ENCODE measurements at places on chromosomes 4 and X.

GRCh38 chrX:133649651-133650050 is 234.4 kb upstream of the GPC4 start:
- DNase-seq = no peak

- no peak for DNase-seq
Measured at GRCh38 chr4:154314248-154314647, 177.4 kb downstream of the DCHS2 start.

- no peak for DNase-seq
Measured at GRCh38 chr4:76665153-76665552, 230.1 kb downstream of the SHROOM3 start.

GRCh38 chr4:113700602-113701150 is 60.9 kb downstream of the CAMK2D start:
- no peak for DNase-seq

GRCh38 chr4:40453912-40454311 is 118.8 kb downstream of the CHRNA9 start:
- DNase-seq = no peak

GRCh38 chrX:45261005-45261404 is 60.3 kb upstream of the DIPK2B start:
- DNase-seq = no peak

GRCh38 chr4:141541851-141542250 is 94.5 kb upstream of the IL15 start:
- no peak for DNase-seq

DNA sequence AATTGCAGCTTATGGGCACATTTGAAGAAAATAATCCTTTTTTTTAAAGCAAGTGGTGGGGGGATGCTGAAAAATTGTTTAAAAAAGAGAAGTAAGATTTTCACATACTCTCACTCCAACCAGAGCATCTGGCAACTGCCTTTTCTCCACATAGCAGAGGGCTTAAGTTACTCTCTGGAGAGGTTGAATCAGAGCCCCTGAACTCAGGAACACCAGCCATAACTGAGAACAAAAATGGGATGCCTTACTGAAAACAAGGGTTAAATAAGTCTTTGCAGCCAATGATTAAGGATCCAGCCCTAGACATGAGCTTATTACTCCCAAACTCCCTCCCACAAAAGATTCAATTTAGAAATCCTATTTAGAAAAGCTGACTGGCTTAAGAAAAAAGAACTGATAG is 27.5 kb downstream of the CASK start:
- DNase-seq = no peak

DNA sequence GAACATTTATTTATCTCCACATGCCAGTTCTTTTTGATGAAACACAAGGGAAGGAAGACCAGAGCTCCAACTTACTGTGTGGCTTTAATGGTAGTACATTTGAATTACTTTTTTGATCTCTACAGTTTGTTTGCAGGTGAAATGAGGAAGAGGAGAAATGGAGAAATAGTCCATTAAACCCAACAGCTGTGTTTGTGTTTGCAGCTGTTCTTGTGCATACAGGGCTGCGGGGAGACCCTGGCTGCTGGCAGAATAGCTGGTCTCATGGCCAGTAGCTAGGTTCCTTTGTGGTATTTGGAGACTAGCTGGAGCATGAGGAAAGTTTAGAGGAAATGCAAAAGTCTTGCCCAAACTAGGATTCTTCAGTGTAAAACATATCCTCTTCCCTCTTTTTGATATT is 374.8 kb downstream of the GPAT3 start:
- DNase-seq = no peak

DNA sequence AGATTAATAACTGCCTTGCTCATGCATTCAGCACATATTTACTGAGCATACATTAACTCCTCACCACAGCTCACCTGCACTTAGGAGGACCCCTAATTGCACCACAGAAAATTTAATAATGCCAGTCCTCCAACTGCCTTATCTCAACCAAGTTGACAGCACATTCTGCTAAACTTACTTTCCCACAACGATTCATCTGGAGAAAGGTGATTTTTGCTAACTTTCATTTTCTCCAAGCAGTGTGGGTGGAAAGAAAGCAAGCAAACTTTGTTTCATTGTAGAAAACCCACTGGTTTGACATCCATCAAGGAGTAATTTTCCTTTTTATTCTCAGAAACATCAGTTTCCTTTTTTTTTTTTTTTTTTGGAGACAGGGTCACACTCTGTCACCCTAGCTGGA is 49.1 kb downstream of the RASGEF1B start:
- DNase-seq = no peak

DNA sequence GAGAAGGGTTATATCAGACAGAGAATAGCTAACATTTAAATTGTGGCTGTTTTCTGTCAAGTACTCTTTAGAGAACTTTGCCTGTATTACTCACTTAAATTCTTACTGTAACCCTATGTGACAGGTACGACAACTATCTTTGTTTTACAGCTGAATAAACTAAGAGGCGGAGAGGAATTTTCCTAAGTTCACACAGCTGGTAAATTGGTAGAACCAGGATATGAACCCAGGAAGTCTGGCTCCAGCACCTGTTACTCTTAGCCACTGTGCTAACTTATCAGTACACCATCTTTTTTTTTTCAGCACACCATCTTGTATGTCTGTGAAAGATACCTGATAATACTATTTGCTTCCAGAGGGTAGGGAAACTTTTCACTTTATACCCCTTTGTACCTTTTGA is 2.0 kb upstream of the SYP start:
- no peak for DNase-seq

DNA sequence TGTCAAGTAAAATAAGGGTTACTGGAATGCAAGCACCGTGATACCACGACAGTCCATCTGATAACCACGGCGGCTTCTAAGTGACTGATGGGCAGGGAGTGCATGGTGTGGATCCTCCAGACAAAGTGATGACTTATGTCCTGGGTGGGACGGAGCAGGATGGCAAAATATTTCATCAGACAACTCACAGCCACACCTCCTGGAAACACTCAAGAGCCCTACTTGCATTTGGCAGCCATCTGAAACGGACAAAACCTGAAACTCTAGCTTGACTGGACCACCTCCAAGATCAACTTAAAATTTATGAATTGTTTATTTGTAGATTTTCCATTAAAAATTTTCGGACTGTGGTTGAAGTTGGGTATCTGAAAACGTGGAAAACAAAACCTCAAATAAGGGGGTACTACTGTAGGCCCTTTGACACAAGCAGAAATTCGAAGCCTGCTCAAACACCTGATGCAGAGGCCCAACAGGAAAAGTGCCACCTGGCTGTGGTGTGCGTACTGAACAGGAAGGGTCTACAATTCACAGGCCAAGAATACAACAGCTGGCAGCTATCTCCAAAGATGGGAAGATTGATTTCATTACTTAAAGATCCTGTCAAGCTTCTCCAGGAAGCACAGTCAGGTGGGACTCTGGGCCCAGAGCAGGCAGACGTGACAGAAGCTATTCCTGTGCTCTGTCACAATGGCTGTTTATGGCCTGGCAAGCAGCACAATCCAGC is 26.0 kb downstream of the LRIT3 start:
- no peak for DNase-seq

DNA sequence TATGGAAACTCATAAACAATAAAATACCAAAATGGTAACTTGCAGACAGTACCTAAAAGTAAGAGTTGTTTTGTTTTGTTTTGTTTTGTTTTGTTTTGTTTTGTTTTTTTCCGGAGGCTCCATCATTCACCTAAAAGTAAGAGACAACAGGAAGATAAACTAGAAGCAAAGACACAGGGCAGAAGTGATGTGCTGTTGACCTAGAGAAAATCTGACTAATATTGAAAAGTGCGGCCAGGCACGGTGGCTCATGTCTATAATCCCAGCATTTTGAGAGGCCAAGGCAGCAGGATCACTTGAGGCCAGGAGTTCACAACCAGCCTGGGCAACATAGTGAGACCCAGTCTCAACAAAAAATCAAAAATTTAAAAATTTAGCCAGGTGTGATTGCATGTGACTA is 5.6 kb upstream of the CENPC start:
- no peak for DNase-seq

DNA sequence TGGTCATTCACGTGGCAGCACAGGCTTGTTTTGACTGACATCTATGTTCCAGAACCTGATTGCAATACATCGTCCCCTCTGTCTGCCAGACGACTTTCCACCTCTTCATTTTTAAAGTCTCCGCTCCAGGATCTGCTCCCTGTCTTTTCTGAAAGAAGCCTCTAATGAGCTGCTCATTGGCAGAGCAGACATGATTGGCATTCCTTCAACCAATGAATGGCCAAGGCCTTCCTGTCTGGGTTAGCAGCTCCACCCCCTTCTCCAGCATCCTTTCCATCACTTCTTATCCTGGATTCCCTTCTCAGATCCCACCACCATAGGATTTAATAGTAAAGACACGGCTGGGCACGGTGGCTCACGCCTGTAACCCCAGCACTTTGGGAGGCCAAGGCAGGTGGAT is 202.7 kb upstream of the KLF3 start:
- no peak for DNase-seq

DNA sequence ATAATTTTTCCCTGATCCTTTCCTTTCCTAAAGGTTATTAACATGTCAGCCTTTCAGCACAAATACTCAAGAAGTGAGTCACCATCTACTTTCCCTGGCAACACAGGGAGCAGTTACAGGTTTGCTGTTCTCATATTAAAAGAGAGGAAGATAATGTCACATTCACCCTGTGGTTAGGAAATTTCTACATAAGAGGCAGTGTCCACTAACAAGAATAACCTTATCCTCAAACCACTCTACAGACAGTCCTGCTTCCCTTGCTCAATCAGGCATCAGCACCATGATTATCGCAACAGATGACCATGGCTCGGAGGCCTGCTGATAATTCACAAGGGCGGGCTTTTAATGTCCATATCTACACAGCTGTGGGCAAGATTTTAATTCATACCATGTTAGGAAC is 30.9 kb downstream of the RNF150 start:
- DNase-seq = no peak

- DNase-seq = no peak
Measured at GRCh38 chrX:76550016-76550415, 122.5 kb downstream of the MAGEE1 start.

DNA sequence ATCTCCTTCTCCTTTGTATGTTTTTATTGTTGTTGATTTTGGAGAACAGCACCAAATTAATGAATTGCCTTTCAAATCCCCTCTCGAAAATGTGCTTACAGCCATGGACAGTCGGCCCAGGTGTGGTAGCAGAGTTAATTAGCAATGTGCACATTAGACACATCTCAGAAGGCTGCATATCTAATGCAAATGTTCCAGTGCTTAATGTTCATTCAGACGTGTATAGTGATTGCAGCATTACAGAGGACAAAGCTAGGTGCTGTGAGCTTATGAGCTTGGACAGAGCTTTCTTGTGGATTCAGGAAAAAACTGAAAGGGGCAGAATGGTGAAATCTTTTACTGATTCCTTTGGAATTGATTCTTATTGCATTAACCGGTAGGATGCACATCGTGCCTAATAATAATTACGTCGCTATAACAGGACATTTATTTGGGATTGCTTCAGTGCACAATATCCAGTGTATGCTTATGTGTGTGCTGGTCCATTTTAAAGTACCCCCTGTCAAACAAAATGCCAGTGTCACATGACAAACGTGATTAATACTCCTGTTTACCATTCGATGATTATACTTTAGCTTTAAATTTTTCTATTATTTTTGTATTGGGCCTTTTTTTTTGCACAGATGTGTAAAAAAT is 552.9 kb upstream of the EPHA5 start:
- DNase-seq = no peak

DNA sequence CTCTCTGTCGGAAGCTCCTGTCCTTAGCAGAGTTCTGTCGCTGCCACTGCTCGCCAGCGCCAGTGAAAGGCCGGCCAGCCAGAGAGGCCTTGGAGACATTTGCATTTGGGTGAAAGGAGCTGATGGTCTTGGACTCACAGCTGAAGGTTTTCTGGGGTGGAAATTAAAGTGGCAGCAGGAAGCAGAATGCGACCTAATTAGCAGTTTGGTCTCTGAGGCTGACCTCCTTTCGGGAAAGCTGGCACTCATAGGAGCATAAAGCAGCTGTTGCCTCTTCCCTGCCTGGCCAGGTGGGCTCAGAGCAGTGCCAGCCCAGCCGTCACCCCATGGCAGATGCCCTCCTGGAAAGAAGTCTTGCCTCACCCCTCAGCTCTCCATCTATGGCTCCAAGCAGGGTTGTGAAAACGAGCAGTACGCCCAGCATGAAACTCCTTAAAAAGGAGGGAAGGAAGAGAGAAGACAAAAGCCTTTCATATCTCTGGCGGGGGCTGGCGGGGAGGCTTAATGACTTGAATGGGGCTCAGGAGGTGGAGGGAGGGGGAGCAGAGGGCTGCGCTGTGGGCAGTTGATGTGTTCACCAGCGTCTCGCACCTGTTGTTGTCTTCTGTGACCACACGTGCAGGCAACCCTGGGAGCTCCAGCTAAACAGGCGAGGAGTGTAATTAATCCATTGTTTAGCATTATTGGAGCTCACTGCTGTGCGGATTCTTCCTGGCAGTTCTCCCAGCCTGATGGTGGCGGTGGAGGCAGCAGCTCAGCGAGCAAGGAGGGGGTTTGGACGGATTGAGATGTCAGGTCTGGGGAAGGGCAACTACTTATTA is 264.0 kb downstream of the MID1IP1 start:
- DNase-seq = no peak

DNA sequence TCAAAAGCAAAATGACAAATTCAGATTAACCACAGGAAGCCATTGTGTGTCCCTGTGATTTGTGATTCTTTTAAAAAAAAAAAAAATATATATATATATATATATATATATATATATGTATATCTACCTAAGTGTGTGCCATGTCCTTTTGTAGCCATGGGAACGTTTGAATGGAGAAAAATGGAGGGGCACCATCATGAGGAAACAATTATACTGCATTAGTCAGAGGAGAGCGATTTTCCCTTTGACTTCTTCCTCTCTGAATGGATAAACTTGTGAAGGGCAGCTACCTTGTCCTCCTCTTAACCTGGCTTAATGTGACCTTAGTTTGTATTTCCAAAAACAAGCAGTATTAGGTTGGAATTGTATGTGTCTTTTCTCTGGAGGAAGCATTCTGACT is 23.3 kb upstream of the CBLL2 start:
- DNase-seq = no peak

- DNase-seq = no peak
Measured at GRCh38 chrX:48914593-48915493, 3.4 kb upstream of the SLC35A2 start.

DNA sequence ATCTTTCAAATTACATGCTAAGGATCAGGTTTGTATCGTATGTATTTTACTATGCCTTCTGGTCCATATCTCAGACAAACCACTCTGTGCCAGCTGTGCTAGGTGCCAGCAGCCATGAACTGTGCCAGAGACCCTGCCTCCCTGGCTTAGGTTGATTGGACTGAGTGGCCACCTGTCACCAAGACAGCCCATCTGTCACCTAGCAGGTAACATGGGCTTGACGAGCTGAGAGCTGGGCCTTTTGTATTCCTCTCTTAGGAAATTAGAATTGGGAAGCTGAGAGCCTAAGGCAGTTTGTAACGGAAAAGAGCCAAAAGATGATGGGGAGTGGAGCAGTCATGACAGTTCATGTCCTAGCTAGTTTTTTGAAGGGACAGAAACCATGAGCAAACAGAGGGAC is 42.5 kb downstream of the TMEM164 start:
- DNase-seq = no peak

Data from activated gamma-delta T cell (primary cell).